ENCODE measurements at places on chromosomes 12 and 14.

DNA sequence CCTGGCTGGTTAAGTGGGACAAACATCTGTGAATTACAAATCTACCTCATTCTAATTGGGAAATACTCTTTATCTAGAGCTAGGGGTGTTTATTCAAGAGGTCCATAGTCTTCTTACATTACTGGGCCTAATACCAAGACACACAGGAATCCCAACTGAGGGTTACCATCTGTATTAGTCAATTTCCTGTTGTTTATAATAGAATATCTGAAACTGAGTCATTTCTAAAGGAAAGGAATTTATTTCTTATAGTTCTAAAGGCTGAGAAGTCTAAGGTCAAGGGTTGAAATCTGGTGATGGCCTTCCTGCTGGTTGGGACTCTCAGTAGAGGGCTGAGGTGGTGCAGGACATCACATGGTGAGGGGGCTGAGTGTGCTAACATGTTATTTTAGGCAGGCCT is 36.0 kb downstream of the RTRAF start:
- peak; percentile 91 for DNase-seq

DNA sequence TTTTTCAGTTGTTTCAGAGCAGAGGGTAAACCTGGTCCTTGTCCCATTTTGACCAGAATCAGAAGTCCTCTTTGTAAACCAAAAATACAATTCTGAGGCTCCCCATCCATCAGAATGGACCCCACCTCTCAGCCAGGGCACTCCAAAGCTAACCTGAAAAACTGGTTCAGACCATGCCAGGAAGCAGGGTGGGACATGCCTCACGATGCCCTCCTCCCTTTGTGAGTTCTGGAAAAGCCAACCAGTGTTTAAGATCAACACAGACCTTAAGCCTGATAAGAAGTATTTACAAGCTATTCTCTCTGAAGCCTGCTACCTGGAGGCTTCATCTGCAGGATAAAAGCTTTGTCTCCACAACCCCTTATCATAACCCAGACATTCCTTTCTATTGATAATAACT is 35.4 kb downstream of the TNFAIP2 start:
- no peak for DNase-seq

DNA sequence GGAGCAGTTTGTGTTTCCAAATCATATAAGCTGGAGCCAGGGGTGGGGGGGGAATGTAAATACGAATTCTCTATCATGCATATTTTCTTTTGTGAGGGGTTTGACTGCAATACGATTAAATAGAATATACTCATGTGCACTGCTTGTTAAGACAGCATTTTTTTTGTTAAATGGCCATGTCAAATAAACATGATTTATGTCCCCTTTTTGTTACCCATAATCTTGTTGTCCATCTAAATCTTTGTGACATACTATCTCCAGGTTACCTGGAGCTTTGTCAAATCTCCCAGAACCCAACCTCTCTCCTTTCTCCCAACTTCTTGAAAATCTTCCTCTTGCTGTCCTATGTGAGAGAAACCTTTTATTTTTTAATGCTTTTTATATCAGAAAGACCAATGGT is 233.1 kb downstream of the SLC25A21 start:
- no peak for DNase-seq

GRCh38 chr12:45406988-45407850 is 191.3 kb downstream of the ANO6 start:
- no peak for DNase-seq

DNA sequence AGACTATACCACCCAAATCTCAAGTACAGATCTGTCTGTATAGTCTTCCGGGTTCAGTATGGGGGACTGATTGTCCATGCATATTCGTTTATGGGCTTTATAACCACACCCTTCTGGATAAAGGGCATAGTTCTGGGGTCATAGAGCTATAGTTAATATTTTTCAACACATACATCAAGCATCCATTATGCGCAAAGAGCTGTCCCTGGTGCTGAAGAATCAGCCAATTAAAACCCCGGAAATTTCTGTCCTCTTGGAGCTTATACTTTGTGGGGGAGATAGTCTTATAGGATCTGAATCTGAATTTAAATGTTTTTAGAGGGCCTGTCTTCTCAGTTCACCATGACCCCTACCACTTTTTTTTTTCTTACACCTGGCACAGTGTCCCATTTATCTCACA is 256.7 kb downstream of the SUDS3 start:
- DNase-seq = no peak

- no peak for DNase-seq
These were observed 21.3 kb upstream of the TSPAN9 start for GRCh38 chr12:3055704-3056467.

GRCh38 chr12:93015871-93016751 is 87.0 kb upstream of the EEA1 start:
- peak; percentile 70 for DNase-seq

DNA sequence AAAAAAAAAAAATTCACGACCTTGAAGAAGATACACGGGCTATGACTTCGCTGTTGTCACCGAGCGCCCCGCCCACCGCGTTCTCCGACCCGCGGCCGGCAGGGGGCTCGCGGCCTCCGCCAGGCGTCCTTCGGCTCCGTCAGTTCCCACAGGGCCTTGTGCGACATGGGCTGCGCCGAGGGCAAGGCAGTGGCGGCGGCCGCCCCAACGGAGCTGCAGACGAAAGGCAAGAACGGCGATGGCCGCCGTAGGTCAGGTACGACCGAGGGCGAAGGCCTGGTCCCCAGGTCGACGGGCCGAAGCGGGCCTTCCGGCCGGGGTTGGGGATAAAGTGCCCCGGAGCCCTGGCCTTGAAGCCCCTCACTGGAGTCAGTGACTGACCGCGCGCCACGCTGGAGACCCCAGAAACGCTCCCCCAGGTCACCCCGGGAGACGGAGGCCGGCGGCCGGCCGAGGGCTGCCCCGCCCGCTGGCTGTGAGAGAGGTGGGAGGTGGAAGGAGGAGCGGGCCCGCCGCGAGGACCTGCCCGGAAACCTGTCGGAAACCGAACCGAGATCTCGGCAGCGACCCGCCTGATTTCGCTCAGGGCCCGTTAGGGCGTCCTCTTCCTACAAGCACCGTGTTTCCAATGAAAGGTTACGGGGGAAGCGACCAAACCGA is at the start of gene TXNRD1:
TSS of gene TXNRD1 (plus strand) at position 142 of the 660 bp plus-strand sequence. CDS start at position 166, 24 bp downstream.
- peak; percentile 91 for DNase-seq

DNA sequence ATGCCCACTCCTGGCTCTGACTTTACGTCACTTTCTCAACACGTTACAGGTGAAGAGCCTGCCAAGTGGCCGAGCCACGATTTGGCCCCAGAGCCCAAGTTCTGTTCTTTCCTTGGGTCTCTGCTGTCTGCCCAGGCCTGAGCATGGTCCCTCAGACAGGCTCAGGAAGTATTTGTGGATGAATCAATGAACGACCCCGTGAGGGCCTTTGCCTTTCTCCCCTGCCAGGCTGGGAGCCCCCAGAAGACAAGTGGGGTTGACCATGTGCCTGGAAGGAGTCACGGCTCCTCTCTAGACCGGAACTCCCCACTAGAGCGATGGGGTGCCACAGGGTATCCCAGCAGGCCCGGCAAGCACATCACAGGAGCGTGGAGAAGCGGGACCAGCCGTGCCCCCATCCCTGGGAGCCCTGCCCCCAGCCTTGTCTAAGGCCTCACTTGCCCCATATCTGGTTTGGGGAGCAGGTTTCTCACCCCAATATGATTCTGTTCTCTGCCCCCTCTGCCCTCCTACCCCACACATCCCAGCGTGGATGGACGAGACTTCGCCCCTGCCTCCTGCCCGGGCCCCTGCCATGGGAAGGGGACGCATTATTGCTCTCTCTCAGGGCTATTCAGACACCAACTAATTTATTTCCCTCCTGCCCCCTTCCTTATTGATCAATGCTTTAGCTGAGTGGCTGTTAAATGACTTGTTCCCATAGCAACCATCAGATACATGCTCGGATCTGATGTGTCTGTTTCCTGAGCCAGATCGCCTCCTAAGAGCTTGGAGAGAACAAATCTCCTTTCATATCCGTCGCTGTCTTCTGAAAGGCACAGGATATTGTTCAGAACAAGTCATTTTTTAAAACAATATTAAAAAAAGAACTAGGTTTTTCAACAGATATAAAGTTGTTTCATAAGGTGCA is 69.0 kb downstream of the DIO3 start:
- no peak for DNase-seq

- DNase-seq = no peak
These were observed 5.8 kb downstream of the RACGAP1 start for GRCh38 chr12:50019524-50019923.

- no peak for DNase-seq
These were observed 7.4 kb downstream of the REM2 start for GRCh38 chr14:22890416-22890815.

DNA sequence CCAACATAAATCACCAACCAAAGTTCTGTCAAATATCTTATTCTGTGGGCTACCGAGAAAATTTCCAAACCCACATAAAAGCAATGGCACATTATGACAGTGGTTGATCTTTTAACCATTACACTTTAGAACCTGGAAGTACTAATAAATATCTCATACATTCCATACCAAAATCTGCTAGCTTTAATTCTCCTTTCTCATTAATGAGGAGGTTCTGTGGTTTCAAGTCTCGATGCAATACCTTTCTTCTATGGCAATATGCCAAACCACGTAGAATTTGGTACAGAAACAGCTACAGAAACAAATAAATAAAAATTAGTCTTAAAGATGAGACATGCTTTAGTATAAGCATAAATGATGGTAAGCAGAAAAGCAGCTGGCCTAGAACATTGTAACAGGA is 100.7 kb downstream of the ELK3 start:
- no peak for DNase-seq

GRCh38 chr12:30564394-30564793 is 131.3 kb downstream of the IPO8 start:
- DNase-seq = no peak

DNA sequence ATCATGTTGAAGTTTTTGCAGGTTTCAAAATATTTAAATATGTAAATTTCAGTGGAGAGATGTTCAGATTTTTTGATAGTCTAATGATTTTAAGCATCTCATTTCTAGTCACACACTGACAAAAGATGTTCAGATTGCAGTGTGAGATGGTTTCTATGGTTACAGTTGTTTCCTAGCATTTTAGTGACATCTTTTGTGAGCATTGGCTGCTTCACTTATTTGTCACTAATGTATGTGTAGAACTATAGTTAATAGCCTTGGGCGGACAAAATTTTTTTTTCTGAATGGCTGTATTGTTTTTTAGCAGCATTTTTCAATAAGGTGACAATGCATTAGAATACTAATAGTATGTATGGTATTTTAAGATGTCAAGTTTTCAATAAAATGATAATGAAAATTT is 315.6 kb upstream of the PRKD1 start:
- DNase-seq = no peak

DNA sequence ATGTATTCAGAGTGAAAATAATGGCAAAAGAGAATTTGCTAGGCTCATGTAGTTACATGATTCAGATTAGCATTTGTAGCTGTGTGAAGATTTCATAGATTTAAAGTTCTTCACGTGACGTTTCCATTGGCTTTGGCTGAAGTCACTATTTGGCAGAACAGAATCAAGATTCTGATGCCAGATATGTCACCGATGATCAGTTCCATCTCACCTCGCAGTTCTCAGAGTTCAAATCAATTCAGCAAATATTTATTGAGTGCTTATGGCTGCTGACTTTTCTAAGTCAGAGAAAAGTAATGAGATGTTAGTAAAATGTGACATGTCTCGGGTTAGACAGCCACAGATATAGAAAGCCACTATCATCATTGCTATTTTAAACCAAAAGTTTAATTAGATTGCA is 28.4 kb downstream of the ALX1 start:
- no peak for DNase-seq

- DNase-seq = peak; percentile 91
These were observed 150.3 kb upstream of the ARHGAP5 start for GRCh38 chr14:31926652-31927347.

DNA sequence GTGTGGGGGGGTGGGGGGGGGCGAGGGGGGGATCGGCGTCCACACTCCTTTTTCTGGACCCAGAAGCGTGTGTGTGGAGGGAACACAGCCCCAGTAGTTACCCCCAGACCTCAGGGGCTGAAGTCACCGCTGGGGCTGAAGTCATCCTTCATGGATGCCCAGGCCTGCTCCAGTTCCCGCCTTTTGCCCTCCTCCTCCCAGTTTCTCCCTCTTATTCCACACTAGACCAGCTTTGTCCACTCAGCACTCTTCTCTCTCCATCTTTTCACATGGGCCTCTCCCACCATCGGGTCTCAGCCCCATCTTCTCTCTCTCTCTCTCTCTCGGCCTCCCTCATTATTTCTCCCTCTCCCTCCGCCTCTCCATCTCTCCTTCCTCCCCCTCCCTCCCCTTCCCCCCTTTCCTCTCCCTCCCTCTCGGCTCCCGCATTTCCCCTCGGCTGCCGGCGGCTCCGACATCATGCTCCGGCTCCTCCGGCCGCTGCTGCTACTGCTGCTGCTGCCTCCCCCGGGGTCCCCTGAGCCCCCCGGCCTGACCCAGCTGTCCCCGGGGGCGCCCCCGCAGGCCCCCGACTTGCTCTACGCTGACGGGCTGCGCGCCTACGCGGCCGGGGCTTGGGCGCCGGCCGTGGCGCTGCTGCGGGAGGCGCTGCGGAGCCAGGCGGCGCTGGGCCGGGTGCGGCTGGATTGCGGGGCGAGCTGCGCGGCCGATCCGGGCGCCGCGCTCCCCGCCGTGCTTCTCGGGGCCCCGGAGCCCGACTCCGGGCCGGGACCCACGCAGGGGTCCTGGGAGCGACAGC is at the start of gene P3H3:
TSS of gene P3H3 (plus strand) at position 426 of the 799 bp plus-strand sequence. CDS start at position 460, 34 bp downstream.
- DNase-seq = peak; percentile 41

- no peak for DNase-seq
These were observed 39.1 kb upstream of the GZMB start for GRCh38 chr14:24673059-24673458.

GRCh38 chr12:92136026-92136730 is 9.5 kb downstream of the BTG1 start:
- DNase-seq = no peak

- DNase-seq = peak; percentile 85
These were observed 40.9 kb upstream of the SMUG1 start for GRCh38 chr12:54229624-54230212.

DNA sequence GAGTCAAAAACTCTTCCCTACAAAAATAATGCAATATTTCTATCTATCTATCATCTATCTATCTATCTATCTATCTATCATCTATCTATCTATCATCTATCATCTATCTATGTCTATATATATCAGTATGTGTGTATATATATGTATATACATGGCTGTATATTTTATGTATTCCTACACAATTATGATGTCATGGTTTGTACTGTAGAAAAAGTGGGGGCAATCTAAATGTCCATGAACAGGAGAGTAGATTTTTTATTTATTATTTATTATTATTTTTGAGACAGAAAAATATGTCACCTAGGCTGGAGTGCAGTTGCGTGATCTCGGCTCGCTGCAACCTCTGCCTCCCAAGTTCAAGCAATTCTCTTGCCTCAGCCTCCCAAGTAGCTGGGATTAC is 45.6 kb upstream of the BICD1 start:
- no peak for DNase-seq
